ENCODE measurements at places on chromosomes 3 and 15.
A peak's percentile ranks its signal among the peaks of the same experiment; 100 is the strongest.

GRCh38 chr15:47804733-47805132, 87.4 kb downstream of the SEMA6D start:
- ATAC-seq, result no peak

GRCh38 chr3:63857311-63857710, 6.3 kb downstream of the THOC7 start:
- no peak for ATAC-seq

- ATAC-seq, result no peak
Measured at GRCh38 chr3:18378218-18378617, 46.9 kb downstream of the SATB1 start.

- peak; percentile 50 for ATAC-seq
Measured at GRCh38 chr15:52039925-52040781, 21.1 kb downstream of the MAPK6 start.

GRCh38 chr3:30602946-30603345, 3.5 kb upstream of the TGFBR2 start:
- ATAC-seq, result no peak

DNA sequence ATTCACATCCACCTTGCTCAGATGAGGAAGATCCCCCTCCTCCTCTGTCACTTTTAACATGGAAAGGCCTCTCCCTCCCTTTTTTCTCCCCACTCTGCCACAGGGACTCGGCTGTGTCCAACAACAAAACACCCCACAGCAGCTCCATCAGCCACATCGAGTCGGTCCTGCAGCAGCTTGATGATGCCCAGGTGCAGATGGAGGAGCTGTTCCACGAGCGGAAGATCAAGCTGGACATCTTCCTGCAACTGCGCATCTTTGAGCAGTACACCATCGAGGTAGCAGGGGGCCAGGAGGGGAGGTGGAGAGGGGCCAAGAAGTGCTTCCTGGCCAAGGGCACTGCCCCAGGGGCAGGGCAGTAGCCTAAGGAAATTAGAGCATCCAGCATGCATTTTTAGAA, 331.7 kb upstream of the UMPS start:
- no peak for ATAC-seq

DNA sequence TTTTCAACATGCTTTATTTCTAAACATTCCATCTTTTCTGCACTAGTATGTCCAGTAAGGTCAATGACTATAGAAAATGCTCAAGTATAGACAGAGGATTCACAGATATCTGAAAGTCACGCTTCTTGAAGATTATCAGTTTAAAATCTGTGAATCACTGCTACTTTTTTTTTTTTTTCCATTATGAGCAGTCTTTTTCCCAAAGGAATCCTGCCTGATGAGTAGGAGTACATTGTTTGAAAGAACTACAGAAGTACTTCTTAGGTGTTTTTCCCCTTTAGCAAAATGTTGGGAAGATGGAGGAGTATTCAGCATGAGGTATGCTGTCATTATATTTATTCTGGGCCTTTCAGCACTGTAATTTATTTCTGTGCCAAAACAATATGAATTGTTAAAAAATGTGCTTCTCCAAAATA, 266.2 kb downstream of the NLGN1 start:
- ATAC-seq, result no peak

DNA sequence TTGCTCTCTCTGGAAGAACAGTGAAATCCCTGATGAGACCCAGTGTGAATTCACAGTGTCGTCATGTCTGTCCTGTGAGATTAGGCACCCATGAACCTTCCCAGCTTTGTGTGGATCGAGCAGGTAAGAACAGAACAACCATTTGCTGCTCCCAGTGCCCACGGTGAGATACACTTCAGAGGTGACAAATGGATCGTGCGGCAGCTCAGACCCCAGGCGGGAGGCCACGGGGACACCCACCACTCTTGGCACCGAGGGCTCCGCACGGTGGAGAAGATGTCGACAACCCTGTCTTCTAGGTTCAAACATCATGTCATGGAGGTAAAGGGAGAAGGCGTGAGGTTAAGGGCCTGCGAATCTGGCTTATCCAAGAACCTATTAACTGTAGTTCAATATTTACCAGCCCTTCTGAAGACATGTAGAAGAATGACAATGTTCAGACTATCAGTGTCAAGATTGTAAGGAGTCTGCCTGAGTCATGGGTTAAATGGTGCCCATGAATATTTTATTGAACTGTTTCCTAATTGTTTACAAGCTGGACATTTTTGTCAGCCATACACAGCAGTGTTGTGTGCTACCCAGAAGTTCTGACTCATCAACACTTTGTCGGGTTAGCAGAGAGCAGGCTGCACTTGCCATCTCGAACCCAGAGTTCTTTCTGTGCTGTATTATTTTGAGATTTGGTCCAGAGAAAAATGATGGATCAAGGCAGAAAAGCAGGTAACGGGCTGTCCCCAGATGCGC, 15.5 kb upstream of the PCSK6 start:
- ATAC-seq, result no peak

DNA sequence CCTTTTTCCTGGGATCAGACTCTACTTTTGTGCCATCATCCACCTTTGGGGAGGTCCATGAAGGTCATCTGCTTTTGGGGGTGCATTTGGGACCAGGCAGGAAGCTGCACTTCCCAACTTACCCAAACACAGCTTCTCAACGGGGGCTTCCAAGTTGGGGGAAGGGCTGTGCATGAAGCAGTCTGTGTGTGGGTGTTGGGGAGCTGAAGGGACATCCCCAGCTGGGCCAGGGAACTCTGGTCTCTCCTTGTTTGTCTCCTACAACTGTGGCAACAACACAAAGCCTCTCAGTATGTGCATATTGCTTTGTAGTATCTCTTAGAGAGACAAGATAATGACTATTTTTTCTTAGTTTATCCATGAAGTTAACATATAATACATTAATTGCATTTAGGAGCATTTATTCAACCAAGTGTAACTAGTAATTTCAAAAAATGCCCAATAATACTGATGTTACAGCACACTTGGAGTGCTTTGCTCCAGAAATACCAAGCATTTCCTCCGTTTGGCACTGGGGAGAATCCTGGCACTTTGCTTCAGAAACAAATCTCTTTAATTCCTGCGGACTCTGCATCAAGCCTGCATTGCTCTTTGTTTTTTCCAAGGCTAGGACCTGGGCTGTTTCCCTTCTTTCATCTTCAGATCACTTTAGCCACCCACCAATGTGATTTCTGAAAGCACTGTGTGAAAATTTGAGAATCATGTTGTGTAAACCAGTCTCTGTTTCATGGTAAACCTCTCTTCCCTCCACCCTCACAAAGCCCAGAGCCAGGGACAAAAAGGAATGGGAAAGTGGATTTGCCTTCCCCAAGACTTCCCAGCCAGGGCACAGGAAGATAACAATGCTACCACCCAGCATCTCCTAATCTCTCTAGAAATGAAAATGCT, 126.2 kb upstream of the PFN2 start:
- peak; percentile 33 for ATAC-seq

DNA sequence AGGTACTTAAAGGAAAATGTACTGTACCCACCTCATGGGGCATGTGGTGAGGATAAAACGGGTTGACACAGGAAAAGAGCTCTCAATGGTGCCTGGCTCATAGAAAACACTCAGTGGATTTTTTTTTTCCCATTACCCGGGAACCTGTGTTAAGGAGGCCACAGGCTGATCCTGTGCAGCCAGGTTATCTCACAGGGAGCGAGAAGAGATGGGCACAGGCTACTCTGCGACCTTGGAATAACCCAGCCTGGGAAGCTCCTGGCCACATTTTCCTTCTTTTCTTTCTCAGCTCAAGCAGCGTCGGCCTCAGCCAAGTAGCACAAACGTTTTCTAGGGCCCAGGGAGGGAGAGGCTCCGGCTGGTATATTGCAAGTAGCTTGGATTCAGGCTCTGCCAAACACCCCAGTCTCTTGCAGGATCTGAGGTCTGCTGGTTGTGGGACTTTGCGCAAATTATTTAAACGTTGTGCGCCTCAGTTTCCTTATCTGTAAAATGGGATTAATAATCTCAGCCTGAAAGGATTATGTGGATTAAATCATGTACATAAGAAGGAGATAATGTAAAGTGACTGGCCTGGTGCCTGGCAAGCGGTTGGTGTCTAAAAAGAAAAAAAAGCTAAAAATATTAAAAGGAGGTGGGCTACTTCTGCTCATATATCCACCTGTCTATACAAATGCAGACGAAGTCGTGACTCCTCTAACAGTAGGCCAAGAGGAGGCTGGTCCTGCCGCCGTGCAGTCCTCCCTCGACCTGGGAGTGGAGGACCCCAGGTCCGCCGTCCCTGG, 2.2 kb downstream of the FURIN start:
- no peak for ATAC-seq

GRCh38 chr3:194103505-194103904, 32.4 kb upstream of the HES1 start:
- peak; percentile 74 for ATAC-seq

DNA sequence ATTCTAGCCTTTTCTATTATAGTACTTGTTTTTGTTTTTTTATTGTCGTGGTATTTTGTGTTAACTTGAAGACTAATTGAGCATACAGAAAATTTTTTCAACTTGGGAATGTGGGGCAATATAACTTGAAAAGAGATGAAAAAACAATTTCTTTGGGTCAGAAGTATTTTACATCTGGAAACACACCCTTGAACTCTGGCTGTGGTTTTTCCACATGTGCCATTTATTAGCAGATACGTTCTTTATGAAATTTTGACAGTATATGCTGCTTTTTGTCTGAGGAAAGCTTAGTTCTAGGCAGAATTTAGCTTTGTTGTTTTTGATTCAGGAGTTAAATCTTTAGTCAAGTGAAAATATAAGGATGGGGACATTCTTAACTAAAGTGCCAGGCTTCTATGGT, 44.7 kb downstream of the TCF12 start:
- ATAC-seq, result no peak

DNA sequence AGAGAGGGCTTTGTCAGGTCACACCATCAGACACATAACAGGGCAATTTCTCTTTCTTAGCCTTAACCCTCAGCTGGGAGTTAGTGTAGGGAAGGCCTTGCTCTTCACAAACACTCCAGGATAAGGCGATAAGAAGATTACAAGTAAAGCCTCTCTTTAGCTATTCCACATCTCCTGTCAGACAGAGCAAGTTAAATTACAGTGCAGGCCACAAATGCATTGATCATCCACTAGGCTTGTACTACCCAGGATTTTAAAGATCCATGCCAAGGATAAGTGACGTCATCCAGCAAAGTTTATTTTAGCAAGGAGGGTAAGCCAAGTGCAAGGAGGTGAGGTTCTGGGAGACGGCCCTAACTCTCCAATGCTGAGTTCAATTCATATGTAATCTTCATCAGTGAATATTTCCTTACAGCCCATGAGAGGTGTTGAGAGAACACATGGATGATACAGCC, 890.6 kb upstream of the NR2F2 start:
- no peak for ATAC-seq

- ATAC-seq, result no peak
Measured at GRCh38 chr3:157257101-157257500, 97.2 kb upstream of the CCNL1 start.

- no peak for ATAC-seq
Measured at GRCh38 chr3:168168743-168169142, 73.0 kb upstream of the GOLIM4 start.

- ATAC-seq, result no peak
Measured at GRCh38 chr3:94414418-94414817, 351.6 kb downstream of the NSUN3 start.

- no peak for ATAC-seq
Measured at GRCh38 chr3:41169023-41169422, 30.3 kb upstream of the CTNNB1 start.

- no peak for ATAC-seq
Measured at GRCh38 chr15:49015896-49016295, 30.4 kb downstream of the SECISBP2L start.

DNA sequence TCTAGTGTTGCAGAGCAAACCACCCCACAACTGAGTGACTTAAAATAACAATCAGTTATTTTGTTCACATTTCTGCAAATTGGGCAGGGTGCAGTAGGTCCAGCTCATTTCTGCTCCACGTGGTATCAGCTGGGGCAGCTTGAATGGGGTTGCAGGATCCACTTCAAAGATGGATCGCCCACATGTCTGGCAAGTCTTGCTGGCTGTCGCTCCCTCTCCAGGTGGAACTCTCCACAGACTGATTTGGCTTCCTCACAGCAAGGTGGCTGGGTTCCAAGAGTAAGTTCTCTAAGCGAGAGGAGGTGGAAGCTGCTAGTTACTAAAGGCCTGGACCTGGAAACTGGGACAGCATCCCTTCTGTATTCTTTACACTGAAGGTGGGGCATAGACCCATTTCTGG, 213.3 kb downstream of the SLC9A9 start:
- ATAC-seq, result no peak

DNA sequence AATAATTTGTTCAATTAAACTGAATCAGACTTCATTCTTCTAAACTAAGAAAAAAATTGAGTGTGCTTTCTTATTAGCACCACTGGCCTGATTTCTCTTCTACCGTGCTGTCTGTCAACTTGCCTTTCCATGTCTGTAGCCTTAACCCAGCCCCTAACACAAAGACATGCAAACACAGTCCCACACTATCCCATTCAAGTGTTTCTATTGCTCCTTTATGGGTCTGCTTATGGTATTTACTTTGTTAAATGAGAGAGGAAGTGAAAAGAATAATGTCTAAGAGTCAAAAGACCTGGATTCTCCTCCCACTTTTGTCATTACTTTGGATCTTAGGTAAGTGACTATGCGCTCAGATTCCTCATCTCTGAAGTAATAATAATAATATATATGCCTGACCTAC, 55.3 kb downstream of the GTF2E1 start:
- ATAC-seq, result no peak

GRCh38 chr3:73529308-73530021, 95.3 kb downstream of the PDZRN3 start:
- no peak for ATAC-seq

DNA sequence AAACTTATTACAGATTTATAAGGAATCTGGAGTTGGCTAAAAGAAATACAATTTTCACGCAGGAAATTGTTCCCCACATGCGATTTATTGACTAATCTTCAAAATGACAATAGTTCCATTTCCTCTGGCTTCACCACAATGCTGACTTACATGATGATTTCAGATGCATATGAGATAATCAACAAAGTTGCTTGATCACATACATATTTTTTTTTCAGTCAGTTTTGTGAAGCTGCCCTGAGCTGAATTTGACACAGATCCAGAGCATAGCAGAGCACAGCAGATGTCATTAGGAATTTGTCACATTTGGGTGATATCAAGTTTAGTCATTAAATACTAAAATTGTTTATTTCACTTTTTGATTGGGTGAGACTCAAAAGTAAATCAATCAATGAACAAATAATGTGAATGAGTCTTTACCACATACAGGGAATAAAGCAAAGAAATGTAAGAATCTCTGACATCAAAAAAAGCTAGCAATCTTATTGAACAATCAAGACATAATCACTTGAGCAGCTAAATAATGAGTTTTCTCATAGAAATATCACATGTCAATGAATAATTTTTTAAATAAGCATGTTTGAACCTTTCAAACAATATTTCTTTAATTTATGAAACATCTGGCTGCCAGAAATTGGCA, 18.3 kb downstream of the CPB1 start:
- no peak for ATAC-seq

DNA sequence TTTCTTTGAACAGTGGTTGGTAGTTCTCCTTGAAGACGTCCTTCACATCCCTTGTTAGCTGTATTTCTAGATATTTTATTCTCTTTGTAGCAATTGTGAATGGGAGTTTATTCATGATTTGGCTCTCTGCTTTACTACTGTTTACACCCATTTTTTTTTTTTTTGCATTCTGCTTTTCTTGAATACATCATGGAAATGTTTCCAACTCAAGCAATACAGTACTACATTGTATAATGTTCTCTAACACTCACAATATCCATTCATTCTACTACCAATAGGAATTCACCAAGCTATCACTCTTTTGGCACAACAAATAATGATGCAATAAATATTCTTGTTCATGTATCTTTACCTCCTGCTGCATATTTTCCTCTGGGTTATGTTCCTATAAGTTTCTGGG, 801.7 kb downstream of the NTRK3 start:
- ATAC-seq, result no peak
